ENCODE measurements at places on chromosomes 16 and 17. TPM values are rescaled to one million over a fixed set of nuclear protein-coding genes. Genes with fewer than 3 reads are reported as not detected.

Gene SPHK1
- total RNA-seq, result 70.4 TPM

Gene KRT16
- 3,653 TPM for total RNA-seq

Gene ZNF689
- 4.7 TPM for total RNA-seq

Gene SYCE1L
- 0.34 TPM for total RNA-seq

Gene XPO6
- total RNA-seq, result 83.0 TPM

Gene OR4D2
- total RNA-seq, result not detected

Gene ACSM3
- 1.4 TPM for total RNA-seq

Gene YBX2
- 1.1 TPM for total RNA-seq

Gene TMEM235
- total RNA-seq, result not detected

Gene SMG6
- 41.3 TPM for total RNA-seq

Gene NCOR1
- total RNA-seq, result 60.8 TPM

Gene COX6A2
- total RNA-seq, result not detected

Gene ELOB
- total RNA-seq, result 232 TPM

Gene NPW
- total RNA-seq, result not detected

Gene SPATA2L
- 10.7 TPM for total RNA-seq

Gene PITPNM3
- total RNA-seq, result 59.1 TPM

All from nasal cavity respiratory epithelium epithelial cell of viscerocranial mucosa (primary cell).